ENCODE measurements at places on chromosomes 4 and X. TPM values are rescaled to one million over a fixed set of nuclear protein-coding genes. Genes with fewer than 3 reads are reported as not detected.

DNA sequence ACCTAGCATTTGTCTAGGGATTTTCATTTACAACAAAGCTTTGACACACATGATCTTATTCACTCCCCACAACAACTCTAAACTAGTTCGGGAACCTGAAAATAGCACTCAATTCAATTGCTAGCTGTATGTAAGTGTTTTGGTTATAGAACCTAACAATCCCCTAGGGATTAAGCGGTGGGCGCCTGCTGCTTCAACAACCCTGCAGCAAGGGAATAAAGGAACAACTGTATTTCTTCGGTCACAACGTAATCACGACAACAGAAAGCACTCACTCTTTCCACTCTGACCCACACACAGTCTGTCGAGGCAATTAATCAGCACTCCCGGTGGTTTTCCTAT is 674 bp upstream of the DIAPH2 start:
- DNase-seq = no peak

Gene ABCG2
- total RNA-seq = 0.81 TPM

DNA sequence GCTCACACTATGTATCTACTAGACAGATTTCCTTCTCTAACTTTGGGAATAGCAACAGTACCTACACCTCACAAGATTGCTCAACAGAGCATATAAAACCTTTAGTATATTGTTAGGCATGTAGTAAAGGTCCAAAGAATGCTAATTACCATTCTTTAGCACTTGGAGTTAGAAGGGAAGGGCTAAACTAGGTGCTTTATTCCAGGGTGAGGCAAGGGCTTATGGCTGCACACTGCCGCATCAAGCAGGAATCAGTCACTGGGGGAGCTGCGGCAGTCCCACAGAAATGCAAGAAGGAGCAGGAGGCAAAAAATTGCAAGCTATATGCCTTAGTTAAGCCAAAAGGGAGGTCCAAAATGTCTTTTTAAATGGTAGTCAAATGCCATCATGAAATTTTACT is 162.7 kb downstream of the PPP3CA start:
- DNase-seq = no peak

Gene EDNRA
- total RNA-seq = not detected

- DNase-seq = no peak
Measured at GRCh38 chr4:184810720-184811119, 15.0 kb downstream of the ACSL1 start.

Gene BCAP31
- 121 TPM for total RNA-seq

Gene CDS1
- 0.24 TPM for total RNA-seq

GRCh38 chr4:5164221-5164912 is 113.1 kb downstream of the STK32B start:
- DNase-seq = no peak
